ENCODE measurements at places on chromosomes 6 and 20.

GRCh38 chr6:20870021-20870420, 335.8 kb downstream of the CDKAL1 start:
- DNase-seq = no peak

DNA sequence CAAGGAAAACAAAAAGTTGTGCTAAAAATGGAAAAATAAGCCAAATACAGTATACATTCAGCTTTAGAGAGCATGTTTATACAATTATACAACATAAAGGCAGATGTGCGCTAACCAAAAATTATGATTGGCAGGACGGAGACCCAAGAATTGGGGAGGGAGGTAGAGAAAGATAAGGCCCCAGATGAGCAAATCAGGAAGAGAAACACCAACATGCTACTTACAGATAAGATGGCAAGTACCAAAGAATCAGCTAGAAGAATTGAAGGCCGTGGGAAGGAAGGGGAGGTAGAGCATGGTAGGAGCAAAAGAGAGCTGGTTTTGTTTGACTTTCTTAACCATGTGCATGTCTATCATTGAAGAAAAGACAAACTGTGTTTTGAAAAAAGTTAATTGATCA, 45.4 kb downstream of the PRND start:
- DNase-seq = no peak

GRCh38 chr6:150403458-150404246, 34.8 kb downstream of the IYD start:
- no peak for DNase-seq

- DNase-seq = peak; percentile 65
Measured at GRCh38 chr20:16434062-16434664, 139.1 kb downstream of the KIF16B start.

DNA sequence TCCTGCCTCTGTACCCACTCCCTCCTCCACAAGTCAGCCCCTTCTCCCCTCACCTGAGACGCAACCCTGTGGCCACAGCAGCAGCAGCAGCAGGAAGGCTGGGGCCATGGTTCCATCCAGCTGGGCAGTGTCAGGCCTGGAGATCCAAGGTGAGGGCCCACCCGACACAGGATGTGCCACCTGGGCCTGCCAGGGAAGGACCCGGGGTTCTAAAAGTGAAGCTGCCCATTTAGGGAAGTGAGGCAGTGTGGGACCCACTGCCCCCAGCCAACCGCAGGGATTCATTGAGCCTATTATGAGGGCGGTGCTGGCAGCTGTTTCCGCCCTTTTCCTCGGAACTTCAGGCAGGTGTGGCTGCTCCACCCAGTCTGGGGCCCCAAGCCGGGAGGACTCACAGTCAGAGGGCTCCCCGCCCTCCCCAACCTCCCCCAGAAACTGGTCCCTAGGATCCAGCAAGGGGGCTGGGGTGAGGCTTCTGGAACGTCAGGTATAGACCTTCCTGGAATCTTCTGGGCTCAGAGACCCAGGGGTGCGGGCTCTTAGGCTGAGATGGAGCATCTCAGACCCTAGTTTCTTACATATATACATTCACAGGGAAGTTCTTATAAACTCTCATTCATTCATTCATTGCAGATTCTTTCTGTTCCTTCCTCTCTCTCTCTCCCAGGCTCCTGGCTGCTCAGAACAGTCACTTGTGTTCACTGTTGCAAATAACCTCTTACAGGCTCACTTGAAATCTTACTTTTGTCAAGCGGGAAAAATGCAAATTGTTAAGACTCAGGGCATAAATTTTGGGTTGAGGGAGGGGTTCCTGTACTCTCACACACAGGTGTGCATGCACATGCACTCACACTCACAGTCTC, at the start of gene TREML2:
Gene TREML2, minus strand, starts transcription at position 249 of the 863 bp plus-strand sequence. Its CDS starts 141 bp downstream, at position 108.
- DNase-seq = peak; percentile 53

DNA sequence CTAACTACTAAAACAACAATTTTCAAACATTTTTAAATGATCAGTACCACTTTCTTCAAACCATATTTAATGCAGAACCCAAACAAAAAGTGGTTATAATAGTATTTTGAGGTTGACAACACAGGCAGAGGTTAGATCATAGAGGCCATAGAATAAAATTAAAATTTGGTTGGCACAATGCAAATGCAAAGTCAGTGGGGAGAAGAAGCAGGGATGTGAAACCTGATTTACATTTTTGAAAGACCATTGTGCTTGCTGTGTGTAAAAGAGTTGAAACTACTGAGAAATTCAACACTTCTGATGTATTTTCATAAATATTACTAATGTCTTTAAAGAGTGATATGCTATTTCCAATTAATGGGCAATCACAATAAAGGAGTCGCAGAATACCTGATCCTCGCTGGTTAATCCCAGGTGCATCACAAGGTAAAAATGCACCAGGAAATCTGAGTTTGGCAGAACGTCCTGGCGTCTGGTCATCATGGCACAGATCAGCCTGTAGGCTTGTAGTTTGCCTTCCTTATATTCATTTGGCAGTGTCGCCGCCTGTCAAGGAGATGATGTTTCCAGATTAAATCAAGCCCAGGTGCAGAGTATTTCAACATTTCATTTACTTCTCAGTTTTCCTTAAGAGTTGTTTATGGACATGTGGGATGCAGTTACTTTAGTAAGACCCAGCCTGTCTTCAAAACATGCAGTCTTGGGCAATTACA, 141.2 kb downstream of the RALGAPA2 start:
- no peak for DNase-seq

GRCh38 chr6:135320721-135321621, 139.9 kb downstream of the MYB start:
- no peak for DNase-seq

DNA sequence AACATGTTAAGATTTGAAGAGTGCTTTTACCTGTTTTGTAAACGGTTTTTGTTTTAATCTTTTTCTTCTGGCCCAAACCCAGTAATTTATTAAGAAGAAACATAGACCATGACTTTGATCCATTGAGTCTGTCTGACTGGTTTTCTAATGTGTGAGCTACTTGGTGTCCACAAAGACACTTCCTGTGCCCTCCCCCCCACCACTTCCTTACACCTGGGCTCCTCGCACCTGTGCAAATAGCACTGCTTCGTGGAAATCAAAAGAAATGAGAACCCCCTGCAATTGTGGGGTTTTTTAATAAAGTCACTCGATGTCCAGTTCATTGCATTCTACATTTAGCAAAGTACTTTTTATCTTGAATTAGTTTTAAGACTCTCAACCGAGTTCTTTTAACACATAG, 65.5 kb downstream of the SMOC2 start:
- peak; percentile 59 for DNase-seq

DNA sequence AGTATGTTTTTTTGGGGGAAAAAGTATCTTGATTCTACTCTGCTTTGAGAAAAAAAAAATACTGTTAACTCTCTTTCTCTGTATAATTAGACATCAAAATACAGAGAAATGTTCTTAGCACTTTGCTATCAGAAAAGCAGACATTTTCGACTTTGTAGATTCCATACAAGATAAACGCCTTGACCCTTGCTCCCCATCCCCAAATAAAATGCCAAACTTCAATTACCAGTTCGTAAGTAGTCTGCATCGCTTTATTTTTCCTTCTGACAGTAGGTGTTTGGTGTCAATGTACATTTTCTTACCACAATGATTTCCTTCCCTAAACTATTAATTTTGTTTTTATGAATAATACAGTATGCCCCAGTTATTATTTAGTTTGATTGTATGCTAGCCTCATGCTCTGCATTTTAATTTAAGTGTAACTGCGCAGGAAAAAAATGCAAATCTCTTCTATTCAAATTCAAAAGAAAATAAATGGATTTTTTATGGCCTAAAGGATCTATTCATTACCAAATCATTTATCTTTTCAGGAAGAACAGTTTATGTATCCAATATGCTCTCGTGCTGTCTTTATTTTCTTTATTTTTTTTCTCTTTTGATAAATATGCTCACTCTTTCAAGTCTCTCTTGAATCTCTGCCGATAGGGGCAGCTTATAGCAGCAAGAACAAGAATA, 84.8 kb upstream of the ZNF217 start:
- DNase-seq = no peak

DNA sequence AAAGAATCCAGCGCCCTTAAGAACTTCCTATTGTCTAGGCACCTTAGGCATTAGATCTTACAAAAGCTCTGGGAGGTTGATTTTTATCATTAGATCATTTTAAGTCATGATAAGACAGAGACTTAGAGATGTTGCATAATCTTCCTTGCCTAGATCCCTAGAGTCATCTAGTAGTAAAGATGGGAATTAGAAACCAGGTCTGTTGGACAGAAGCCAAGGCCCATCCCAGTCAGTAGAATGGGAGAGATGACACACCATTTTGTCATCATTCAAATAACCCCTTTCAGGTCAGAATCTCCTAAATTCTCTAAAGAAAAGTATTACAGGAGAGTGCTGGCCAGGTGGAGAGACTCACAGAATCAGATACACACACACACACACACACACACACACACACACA, 579.1 kb downstream of the BMP2 start:
- DNase-seq = no peak

DNA sequence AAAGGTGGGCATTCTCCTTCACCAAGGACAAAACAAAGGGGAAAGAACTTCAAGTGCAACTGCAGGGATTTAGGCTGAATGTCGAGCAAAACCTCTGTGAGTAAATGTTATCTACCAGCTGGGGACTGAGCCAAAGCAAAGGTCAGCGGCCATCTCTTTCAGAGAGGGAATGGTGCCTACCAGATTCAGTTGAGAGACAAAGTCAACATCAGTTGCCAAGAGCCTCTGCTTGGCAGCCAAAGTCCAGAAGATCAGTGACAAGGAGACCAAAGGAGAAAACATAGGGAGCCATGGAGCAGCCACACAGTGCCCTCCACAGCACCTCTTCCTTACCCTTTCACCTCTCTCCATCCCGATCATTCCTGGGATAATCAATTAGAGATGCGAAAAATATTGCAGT, 472.5 kb downstream of the KIF16B start:
- DNase-seq = no peak

DNA sequence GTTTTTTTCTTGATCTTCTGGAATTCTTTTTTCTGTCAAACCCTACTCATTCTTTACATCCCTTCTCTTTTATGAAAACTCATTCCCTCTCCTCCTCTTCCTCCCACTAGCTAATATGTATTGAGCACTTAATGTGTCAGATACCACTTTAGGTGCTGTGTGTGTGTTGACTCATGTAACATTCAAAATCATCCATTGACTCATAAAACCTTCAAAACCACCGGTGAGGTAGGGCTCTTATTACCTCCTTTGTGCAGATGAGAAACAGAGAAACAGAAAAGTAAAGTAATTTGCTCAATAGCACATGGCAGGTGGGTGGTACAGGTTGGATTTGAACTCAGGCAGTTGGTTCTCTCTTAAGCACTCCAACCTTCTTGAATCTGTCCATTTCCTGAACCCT, 136.3 kb upstream of the NEDD9 start:
- no peak for DNase-seq

GRCh38 chr6:135686784-135687301, 164.7 kb upstream of the PDE7B start:
- no peak for DNase-seq

GRCh38 chr20:32285082-32285620, 7.7 kb downstream of the KIF3B start:
- no peak for DNase-seq

DNA sequence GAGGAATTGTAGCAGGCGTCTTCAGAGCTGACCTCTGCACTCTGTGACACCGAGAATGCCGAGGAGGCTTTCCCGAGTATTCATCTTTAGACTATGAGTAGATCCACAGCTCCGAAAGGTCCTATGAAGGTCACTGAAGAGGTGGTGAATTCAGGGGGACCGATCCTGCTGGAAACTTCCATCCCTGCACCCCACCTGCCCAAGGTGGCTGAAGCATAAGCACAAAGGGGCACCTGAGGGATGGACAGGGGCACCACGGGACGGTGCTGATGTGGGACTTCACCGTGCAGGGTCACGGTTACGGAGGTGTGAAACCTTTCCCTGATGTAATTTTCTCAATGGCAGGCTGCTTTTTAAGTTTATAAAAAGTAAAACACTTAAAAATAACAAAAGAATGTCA, 24.4 kb downstream of the DIDO1 start:
- no peak for DNase-seq

All from RPMI8226 (cell line).